Hypothalamus (tissue), 51 donors: ENCODE measurements at places on chromosomes 6 and 20.

DNA sequence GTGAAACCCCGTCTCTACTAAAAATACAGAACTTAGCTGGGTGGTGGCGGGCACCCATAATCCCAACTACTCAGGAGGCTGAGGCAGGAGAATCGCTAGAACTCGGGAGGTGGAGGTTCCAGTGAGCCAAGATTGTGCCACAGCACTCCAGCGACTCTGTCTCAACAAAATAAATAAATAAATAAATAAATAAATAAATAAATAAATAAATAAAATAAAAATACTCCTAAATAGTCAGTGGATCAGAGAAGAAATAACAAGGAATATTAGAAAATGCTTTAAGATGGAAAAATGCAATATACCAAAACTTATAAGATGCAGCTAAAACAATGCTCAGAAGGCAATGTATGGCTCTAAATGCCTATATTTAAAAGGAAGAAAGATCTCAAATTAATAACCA, 39.0 kb upstream of the SASH1 start:
- no peak for DNase-seq

DNA sequence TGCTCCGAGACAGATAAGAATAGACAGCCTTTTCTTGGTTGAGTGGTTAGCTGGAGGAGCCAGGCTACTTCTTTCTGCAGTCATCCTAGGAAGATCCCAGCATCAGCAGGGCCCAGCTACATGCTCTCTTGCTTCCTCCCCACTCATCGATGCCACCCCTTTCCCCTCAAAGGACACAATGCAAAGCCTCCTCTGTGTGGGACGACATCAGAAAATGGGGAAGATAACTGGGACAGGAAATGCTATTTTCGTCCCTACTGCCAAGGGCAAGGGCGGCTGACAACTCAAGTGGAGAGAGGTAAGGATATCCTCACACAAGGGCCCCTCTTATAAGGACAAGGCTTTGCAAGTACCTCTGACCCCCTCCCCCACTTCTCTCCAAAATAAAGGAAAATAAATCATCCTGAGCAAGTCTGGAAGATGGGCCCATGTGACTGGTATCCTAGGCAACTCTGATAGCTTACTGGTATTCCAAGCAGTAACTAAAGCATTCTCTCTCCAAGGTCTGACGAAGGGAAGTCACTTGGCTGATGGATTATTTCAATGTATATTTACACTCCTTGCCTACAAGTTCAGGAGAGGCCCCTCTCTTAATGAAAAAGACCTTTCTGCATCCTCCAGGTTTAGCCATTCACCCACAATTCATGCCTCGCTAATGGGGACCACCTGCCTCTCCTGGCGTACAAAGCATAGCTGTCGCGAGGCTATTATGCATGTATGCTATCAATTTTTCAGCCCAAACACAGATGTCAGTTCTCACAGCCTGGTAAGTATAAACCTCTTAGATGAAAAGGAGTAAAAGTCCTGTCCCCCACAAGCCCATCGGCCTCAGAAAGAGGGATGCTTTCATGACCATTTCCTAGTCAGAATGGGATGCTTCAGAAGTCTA, 11.3 kb downstream of the ELMO2 start:
- DNase-seq, result peak; percentile 16

DNA sequence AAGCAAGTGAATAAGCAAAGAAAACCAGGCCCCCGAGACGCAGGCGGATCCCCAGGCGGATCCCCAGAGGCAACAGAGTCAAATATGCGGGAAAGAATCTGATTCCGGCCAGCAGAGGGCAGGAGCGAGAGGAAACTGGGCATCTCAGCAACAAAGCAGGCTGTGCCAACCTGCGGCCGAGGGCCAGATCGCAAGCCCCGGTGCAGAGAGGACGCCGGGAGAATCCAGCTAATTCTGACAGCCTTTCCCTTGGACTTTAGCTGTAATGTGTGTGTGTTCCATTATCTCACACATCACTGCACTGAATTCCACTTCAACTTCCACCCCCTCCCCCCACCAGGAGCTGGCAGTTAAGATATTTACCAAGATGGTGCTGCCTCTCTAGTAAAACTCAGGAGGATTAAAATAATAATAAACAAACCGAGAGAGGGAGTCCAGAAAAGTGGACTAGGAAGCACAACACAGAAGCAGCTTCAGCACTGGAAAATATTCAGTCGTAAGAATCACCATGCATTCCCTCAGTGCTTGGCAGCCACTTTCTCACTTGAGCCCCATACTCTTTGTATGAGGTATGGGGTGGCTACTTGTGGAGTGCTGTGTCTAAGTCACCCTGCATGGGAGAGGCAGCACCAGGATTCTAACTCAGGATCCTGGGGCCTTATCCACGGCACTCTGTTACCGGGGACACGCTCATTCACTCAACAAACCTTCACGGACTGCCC, 66.2 kb upstream of the SNX9 start:
- DNase-seq, result peak; percentile 85

GRCh38 chr20:23668477-23668951, 20.3 kb downstream of the CST4 start:
- DNase-seq, result no peak

GRCh38 chr20:8315639-8316573, 183.8 kb downstream of the PLCB1 start:
- DNase-seq, result no peak

- no peak for DNase-seq
These were observed 126.6 kb downstream of the ADAT2 start for GRCh38 chr6:143323729-143324470.

- no peak for DNase-seq
These were observed 17.9 kb downstream of the DSTN start for GRCh38 chr20:17587824-17588223.

GRCh38 chr20:40016392-40016791, 672.6 kb downstream of the MAFB start:
- DNase-seq, result no peak

DNA sequence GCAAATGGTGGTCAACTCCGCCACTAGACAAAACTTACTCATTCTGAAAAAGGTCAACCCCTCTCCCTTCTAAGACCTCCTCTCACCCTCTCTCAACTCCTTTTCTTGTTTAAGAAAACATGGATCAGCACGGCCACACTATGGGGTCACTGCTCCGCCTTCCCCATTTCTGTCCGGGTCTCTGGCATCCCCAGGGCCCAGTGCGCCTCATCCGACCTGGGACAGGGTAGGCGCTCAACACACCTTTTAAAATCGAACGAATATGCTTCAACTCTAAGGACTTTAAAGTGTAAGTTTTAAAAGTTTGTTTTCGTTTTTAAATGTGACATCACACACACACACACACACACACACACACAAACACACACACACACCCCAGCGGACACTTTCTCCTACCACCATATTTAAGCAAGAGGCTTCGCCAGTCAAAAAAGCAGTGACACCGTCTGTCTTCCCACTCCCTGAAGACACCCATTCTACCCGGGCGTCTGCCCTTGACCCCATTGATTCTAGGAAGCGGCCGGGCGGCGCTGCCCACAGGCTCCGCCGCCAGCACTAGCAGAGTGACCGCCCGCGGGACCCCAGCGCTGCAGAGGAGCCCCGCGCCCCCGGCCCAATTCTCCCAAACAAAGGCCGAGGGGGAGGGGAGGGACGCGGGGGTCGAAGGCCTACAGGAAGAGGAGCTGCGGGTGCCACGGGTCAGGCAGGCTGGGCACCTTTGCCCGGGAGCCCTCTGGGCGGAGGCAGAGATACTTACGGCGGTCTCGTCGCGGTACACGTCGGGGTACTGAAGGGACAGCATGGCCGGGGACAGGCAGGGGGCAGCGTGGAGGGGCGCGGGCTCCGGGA, 568 bp downstream of the PREP start:
- DNase-seq, result no peak

GRCh38 chr6:81977486-81977885, 225.0 kb upstream of the TENT5A start:
- no peak for DNase-seq
